Activated CD4-positive, alpha-beta T cell treated with anti-CD3 and anti-CD28 coated beads, Interleukin-2, amount 10 ng/mL, durations not matched to agents 7 days and 5 days (primary cell): ENCODE measurements at places on chromosomes 2 and 18. TPM values are rescaled to one million over a fixed set of nuclear protein-coding genes. Genes with fewer than 3 reads are reported as not detected.

- DNase-seq, result no peak
Observed at GRCh38 chr2:127051116-127052056, 55.6 kb downstream of the BIN1 start.

Gene CFAP65
- total RNA-seq, result not detected

DNA sequence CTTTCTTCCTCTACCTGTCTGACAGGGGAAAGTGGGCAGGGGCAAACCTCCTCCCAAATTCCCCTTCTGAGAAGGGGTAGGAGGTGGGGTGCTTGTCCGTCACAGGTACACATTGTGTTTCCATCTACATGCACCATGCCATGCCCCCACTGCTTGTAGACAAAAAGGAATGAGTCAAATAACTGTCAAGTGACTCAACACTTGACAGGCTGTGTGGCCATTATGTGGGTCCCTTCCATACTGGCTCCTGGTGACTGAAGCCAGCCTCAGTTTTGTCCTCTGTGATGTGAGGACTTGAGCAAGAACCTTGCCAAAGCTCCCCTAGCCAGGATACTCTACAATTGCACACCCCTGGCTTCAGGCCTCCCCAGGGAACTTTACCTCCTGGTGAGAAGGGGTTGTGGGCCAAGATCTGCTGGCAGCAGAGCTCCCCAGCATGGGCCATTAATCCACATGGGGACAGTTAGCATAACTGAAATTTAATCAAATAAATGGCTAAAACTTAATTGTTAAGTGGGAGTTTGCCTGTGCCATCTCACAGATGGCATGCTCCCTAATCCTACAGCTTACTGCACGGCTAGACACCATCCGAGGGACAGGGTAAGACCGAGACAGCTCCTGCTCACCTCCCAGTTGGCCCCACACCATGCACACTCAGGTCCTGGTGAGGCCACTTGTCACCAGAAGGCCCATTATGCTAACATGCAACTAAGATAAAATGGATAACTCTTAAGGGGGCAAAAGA, 140.2 kb downstream of the BCL11A start:
- no peak for DNase-seq

GRCh38 chr2:190551928-190552327, 17.4 kb upstream of the NEMP2 start:
- DNase-seq, result peak; percentile 19

Gene NYAP2
- not detected for total RNA-seq

- no peak for DNase-seq
Observed at GRCh38 chr2:68861330-68861729, 9.9 kb downstream of the BMP10 start.

Gene EVX2
- total RNA-seq, result not detected

DNA sequence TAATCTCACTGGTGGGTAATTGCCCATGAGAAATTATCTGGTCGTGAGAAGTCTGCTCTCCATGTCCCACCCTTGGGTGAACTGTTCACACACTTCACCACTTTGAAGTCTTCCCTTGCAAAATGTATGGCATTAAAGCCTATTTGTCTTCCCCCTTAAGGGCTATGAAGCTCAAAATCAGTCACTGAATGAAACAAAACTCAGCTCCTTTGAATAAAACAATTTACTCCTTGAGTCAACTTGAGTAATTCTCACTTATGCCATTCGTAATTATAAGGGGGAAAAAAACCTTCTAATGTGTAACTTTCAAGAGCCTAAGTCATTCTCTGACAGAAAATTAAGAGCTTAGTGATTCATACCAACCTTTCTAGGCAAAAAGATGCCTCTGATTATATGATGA, 48.8 kb upstream of the REL start:
- no peak for DNase-seq
